T-helper 17 cell (primary cell): ENCODE measurements at places on chromosomes 16 and 17. TPM values are rescaled to one million over a fixed set of nuclear protein-coding genes. Genes with fewer than 3 reads are reported as not detected.
A peak's percentile ranks its signal among the peaks of the same experiment; 100 is the strongest.

ATF7IP2 gene
- 86.7 TPM for total RNA-seq

AOC3 gene
- 1.0 TPM for total RNA-seq

CD300LB gene
- total RNA-seq, result 1.4 TPM

DNA sequence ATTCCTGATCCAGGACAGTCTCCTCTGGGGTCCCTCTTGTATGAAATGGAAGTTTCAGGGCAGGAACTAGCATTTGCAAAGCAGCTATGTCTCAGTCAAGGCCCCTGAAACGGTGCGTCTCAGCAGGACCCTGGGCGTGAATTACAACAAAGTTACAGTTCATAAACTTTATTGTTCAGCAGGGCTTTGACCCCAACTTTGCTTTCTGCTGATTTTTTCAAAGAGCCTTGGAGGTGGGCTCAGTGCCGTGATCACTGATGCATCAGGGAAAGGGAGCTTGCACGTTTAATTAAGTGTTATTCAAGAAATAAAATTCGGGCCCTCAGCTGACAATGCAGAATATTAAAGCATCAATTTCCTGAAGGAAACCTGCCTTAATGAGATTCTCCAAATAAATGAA lies 260.1 kb upstream of the C16orf82 start:
- H3K4me1 ChIP-seq, result peaks cover 3% of the 10 kb centered on the region
- H3K27me3 ChIP-seq, result peaks cover 32% of the 10 kb centered on the region
- peaks cover 2% of the 10 kb centered on the region for H3K36me3 ChIP-seq
- H3K4me3 ChIP-seq, result no peak overlapping the region

DNA sequence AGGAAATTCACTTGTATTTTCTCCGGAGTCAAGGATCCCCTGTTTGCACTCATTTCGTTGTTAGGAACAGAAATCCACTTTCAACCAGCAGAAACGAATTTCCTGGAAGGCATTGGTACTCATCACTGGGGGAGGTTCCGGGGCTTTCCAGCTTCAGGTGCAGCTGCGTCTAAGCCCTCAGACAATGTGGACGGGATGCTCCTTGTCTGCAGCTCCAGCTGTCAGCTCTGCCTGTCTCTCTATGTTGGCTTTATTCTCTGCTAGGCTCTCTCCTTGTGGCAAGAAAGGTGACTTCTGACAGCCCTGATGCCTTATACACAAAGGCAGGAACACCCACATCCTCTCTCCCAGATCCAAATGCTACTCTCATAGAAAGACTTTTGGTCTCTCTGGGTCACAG lies 183.9 kb upstream of the HSBP1 start:
- DNase-seq, result no peak
- no peaks in the 10 kb centered on the region for H3K36me3 ChIP-seq
- no peak overlapping the region for H3K27ac ChIP-seq
- peaks cover 7% of the 10 kb centered on the region for H3K27me3 ChIP-seq
- H3K4me1 ChIP-seq, result no peaks in the 10 kb centered on the region
- H3K4me3 ChIP-seq, result no peak overlapping the region

GRCh38 chr17:5552841-5553240 lies 31.5 kb downstream of the NLRP1 start:
- H3K27me3 ChIP-seq, result no peaks in the 10 kb centered on the region
- peak overlapping the region; percentile 39 for H3K27ac ChIP-seq
- no peak for DNase-seq

- peaks cover 2% of the 10 kb centered on the region for H3K4me1 ChIP-seq
- H3K4me3 ChIP-seq, result no peak overlapping the region
- no peaks in the 10 kb centered on the region for H3K36me3 ChIP-seq
- no peak for DNase-seq
- H3K27me3 ChIP-seq, result no peaks in the 10 kb centered on the region
- no peak overlapping the region for H3K27ac ChIP-seq
These were observed 47.8 kb upstream of the ZC3H18 start for GRCh38 chr16:88522276-88522949.

- H3K4me1 ChIP-seq, result no peaks in the 10 kb centered on the region
- H3K27me3 ChIP-seq, result no peaks in the 10 kb centered on the region
- no peak for DNase-seq
These were observed 1377.6 kb downstream of the CDH11 start for GRCh38 chr16:63744077-63744874.

DNA sequence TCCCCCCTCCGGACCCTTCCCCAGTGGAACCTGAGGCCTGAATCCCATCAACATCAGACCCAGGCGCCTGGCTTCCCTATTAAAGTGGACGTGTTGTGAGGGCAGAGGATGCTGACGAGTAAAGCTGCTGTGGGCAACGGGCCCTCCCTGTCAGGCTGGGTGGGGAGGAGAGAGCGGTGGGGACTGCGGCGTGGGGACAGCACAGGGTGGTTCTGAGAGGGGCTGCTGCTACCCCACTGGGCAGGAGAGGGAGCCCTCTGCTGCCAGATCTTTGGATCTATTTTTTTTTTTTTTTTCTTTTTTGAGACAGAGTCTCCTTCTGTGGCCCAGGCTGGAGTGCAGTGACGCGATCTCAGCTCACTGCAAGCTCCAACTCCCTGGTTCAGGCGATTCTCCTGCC lies 5.9 kb downstream of the CA5A start:
- DNase-seq, result no peak
- H3K4me1 ChIP-seq, result peaks cover 5% of the 10 kb centered on the region
- peaks cover 18% of the 10 kb centered on the region for H3K27me3 ChIP-seq
- H3K27ac ChIP-seq, result no peak overlapping the region

GRCh38 chr17:78029697-78030096 lies 71.2 kb downstream of the TNRC6C start:
- no peak overlapping the region for H3K4me3 ChIP-seq
- no peaks in the 10 kb centered on the region for H3K27me3 ChIP-seq
- peaks cover 9% of the 10 kb centered on the region for H3K36me3 ChIP-seq
- no peak overlapping the region for H3K27ac ChIP-seq
- DNase-seq, result no peak

- no peak for DNase-seq
- H3K27me3 ChIP-seq, result no peaks in the 10 kb centered on the region
- peaks cover 19% of the 10 kb centered on the region for H3K4me1 ChIP-seq
- peak overlapping the region; percentile 98 for H3K27ac ChIP-seq
These were observed 825 bp downstream of the HEATR6 start for GRCh38 chr17:60077672-60078519.

DNA sequence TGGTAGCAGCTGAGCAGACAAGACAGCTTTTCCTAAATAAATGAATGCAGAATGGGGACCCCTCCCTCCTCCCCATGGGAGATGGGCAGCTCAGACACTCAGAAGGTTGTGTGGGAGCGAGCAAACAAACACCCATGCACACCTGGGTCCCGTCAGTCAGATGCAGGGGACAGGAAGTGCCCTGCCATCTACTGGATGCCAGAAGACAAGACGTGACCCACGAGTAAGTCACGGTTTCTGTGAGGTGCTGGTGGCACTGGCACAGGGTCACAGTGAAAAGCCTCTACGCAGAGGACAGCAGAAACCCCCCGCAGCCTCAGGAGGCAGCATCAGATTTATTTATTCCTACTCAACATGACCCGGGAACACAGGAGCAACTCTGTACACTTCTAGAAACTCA lies 8.4 kb downstream of the HBQ1 start:
- peaks cover 10% of the 10 kb centered on the region for H3K4me1 ChIP-seq
- H3K27me3 ChIP-seq, result no peaks in the 10 kb centered on the region
- peaks cover 9% of the 10 kb centered on the region for H3K36me3 ChIP-seq
- peak overlapping the region; percentile 19 for H3K27ac ChIP-seq
- no peak overlapping the region for H3K4me3 ChIP-seq

- peak overlapping the region; percentile 92 for H3K27ac ChIP-seq
- peak overlapping the region; percentile 90 for H3K4me3 ChIP-seq
- H3K27me3 ChIP-seq, result no peaks in the 10 kb centered on the region
These were observed 15.3 kb upstream of the TNS4 start for GRCh38 chr17:40516581-40517285.

- H3K27me3 ChIP-seq, result no peaks in the 10 kb centered on the region
- DNase-seq, result no peak
- H3K4me1 ChIP-seq, result peaks cover 3% of the 10 kb centered on the region
- H3K36me3 ChIP-seq, result peaks cover 12% of the 10 kb centered on the region
- H3K4me3 ChIP-seq, result no peak overlapping the region
These were observed 10.9 kb downstream of the ACLY start for GRCh38 chr17:41907633-41908539.

DNA sequence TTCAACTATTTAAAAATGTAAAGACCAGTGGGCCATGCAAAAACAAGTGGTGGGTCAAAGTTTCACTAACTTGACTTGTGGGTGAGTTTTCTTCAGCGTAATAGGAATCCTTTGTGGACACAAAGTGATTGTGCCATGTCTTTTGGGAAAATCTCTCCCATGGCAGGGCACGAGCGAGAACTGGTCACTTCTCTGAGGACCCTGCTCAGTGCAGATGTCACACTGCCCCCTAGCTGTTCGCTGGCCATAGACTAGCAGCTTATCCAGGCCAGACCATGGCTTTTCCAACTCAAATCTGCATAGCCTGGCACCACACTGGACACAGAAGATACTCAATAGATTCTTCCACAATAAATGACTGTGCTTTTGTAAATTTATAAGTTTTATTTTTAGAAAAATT lies 306.0 kb upstream of the CCL2 start:
- H3K4me1 ChIP-seq, result peaks cover 6% of the 10 kb centered on the region
- H3K27ac ChIP-seq, result no peak overlapping the region
- peaks cover 2% of the 10 kb centered on the region for H3K36me3 ChIP-seq
- H3K27me3 ChIP-seq, result peaks cover 41% of the 10 kb centered on the region
- H3K4me3 ChIP-seq, result no peak overlapping the region

- H3K36me3 ChIP-seq, result no peaks in the 10 kb centered on the region
- H3K27ac ChIP-seq, result no peak overlapping the region
- no peak for DNase-seq
- no peak overlapping the region for H3K4me3 ChIP-seq
- H3K4me1 ChIP-seq, result peaks cover 5% of the 10 kb centered on the region
- no peaks in the 10 kb centered on the region for H3K27me3 ChIP-seq
These were observed 175.7 kb downstream of the KCNJ2 start for GRCh38 chr17:70345061-70345460.

DNA sequence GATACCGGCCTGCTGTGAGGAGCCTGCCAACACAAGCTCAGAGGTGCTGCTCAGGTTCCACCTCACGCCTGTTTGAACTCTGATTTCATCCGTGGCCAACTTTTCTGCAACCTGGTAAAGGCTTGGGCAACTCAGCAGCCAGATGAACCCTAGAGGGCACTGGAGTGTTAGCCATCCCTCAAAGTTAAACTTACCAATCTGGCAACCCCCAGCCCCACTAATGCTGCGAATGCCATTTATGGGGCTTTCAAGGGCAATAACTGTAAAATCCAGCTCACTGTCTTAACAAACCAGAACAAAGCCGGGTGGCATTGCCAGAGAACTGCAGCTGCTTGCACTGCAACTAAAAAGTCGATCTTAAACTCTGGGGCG lies 105.5 kb downstream of the AXIN2 start:
- peaks cover 3% of the 10 kb centered on the region for H3K4me1 ChIP-seq
- no peak overlapping the region for H3K4me3 ChIP-seq
- no peak overlapping the region for H3K27ac ChIP-seq
- H3K27me3 ChIP-seq, result peaks cover 13% of the 10 kb centered on the region

DNA sequence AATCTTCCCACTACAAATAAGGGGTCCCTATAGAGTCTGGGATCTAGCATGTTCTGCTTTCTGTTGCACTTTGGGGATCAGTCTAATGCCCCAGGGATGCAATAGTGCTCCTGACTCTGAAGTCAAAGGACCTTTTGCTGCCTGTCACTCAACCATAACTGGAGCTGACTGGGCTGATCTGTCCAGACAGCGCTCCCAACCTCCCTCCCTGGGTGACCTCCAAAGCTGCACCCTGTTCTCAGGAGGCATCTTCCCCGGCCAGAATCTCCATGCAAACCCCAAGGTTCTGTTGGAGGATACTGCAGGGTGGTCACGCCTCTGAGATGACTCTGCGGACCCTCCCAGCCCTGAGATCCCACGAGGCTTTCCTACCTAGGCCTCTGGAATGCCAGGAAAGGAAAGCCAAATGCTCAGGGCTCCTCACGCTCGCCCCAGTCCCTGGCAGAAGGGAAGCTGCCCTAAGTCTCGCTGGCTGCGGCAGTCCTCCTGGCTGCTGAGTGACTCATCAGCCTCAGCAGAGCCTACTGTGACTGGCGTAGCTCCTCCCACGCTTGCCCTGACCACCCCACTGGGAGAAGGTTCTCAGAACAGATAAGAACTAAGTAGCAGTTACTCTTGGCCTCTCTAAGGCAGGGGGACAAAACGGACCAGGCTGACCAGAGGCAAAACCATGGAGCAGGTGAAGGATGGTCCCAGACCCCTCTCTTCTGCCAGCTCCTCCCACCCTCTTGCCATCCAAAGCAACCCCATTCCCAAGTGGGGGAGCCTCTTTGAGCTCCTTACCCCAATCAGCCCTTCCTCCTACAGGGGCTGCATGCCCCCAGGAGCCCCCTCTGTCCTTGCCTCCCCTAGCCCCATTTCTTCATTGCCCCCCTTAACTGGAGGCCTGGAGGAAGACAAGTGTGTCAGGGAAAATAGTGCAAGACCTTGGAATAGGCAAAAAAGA lies 124.1 kb upstream of the TNRC6C start:
- peak overlapping the region; percentile 75 for H3K27ac ChIP-seq
- DNase-seq, result peak; percentile 23
- peak overlapping the region; percentile 77 for H3K4me3 ChIP-seq
- H3K36me3 ChIP-seq, result no peaks in the 10 kb centered on the region

DNA sequence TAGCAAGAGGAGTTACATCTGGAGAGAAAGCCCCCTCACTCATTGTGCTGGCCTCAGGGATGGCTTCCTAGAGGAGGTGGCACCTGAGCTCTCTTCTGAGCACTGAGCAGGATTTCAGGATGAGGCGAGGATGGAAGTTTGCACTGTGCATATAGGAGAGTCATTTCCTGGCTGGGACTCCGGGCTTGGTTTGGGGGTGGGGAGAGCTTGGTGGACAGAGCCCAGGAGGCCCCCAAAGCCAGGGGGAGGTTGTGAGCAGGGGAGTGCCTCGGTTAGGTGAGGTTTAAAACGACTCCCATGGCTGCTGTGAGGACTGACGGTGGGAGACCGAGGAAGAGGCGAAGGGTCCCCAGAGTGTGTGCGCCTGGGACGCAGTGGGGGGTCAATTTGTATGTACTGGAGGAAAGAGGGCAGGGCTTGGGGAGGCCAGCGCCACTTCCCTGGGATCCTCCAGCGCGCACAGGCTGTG lies 1.2 kb downstream of the CAMKK1 start:
- H3K27me3 ChIP-seq, result no peaks in the 10 kb centered on the region
- H3K4me1 ChIP-seq, result peaks cover 46% of the 10 kb centered on the region
- H3K27ac ChIP-seq, result peak overlapping the region; percentile 54

DNA sequence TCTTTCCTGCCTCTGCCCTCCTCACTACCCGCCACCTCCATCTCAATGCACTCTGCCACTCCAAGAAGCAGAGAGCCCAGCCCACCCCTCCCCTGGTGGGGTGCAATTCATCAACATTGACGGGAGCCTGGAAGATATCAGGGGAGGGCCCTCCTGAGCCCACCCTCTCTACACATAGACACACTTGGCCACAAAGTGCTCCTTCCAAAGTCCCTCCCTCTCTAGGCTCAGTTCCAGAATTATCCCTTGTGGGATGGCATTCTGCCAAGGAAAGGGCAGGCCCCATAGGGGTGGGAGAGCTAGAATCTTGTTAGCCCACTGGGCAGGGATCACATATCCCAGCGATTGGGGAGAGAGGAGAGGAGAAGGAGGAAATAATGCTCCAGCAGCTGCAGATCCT lies 66.2 kb downstream of the TMEM132E start:
- H3K27me3 ChIP-seq, result peaks cover 57% of the 10 kb centered on the region
- no peak overlapping the region for H3K4me3 ChIP-seq
- H3K27ac ChIP-seq, result no peak overlapping the region
- H3K36me3 ChIP-seq, result peaks cover 5% of the 10 kb centered on the region
- no peak for DNase-seq
